NCI-H187 (cell line): ENCODE measurements at places on chromosomes 1 and 21.

DNA sequence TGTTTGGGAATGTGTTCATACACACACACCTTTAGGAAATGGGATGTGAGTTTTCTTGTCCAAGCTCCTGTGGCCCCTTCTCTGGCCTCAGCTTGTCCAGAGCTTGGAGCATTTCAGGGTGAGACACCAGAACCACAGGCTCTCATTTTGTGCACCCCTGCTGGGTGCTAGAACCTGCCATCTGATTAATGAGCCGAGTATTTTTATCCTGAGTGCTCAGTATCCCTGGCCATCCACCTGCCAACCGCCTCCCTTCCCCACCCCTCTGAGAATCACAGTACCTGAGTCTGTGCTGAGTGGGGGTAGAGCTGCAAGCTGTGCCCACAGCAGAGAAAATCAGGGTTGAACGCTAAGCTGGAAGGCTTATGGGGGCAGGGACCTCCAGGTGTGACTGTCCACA is 1.4 kb downstream of the CASQ1 start:
- DNase-seq: no peak

DNA sequence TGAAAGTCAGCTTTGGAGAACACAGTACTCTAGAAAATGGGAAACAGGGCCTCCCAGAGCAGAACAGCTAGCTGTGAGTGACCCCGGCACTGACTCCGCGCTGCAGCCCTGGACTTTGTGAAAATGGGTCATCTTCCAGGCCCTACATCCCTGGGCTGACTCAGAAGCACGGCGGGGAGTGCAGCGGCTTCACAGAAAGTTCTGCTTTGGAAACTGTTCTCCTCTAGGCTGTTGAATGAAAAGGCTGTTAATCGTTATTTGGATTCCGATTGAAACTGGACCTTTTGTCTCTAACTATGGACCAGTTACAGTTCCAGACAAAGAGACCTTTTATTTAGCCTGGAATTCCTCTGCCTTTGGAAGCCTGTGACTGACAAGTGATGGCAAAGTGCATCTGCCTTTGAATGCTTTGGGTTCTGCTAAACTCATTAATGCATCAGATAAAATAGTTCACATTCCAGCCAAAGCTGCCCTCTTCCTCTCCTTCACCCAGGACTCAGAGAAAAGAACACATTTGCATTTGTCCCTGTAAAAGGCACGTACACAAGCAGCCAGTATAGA is 144.9 kb upstream of the HOOK1 start:
- no peak for DNase-seq

DNA sequence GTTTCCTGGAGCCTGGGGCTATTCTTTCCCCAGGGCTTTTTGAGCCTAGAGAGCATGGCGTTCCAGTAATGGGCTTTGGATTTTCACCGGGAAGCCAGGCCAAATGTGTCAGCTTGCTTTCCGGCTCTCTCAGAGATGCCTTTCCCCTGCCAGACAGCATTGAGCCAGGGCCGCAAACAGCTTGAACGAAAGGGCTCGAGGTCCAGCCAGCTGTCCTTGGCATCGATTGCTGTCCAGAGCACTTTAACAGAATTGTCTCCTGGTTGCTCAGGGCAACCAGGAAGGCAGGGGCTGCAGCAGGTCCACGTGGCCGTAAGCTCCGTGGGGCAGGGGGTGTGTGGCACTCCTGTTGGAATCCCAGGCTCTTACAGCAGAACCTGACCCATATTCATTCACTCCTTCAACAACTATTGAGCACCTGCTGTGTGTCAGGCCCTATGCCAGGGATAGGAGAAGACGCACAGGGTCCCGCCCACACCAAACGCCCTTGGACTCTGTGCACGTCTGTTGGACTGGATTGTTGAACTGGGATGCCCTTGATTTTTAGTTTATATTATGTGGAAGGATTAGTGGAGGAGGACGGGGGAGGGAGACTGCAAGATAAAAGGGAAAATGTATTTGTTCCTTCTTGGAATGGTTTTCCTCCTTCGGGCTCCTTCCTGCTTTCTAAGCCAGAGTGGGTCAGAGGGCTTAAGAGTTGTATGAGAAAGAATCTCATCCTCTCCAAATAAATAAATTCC is 38.7 kb upstream of the EFHD2 start:
- DNase-seq: no peak

GRCh38 chr1:77027847-77028246 is 160.6 kb downstream of the ST6GALNAC5 start:
- DNase-seq: no peak

DNA sequence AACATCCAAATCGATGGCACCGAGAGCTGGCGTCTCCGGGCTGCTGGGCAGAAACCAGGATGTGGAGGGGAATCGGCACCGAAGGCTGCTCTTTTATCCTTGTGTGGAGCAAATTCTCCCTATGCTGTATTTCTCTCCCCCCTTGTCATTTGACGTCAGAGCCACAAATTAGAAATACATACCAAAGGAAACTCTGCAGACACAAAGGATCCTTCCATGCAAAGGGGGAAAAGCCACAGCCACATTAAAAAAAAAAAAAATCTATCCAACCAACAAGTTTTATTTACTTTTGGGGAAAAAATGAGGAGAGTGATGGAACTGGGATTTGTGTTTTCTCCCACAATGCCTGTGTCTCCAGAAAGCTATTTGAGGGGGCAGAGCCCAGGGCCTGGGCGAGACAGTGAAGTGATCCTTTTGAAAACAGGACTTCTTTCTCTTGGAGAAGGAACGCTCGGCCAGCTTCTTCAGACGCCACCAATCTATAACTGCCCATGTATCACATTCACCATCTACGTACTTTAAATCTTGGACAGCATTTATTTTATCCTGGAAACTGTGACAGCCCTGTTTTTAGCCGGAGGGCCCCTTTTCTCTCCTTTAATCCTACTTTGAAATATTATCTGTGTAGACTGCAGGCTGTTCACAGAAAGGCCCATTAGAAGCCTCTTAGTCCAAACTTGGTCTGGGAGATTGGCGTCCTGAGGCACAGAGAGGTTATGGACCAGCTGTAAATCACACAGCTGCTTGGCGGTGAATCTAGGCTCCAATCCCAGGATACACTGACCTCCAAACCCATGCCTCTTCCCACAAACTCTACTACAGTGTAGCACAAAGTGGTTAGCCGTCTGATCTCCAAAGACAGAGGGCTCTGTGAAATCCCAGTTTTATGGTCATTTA is 4.5 kb downstream of the KANK4 start:
- no peak for DNase-seq

- no peak for DNase-seq
These were observed 100.2 kb downstream of the DPYD start for GRCh38 chr1:97820470-97821188.

DNA sequence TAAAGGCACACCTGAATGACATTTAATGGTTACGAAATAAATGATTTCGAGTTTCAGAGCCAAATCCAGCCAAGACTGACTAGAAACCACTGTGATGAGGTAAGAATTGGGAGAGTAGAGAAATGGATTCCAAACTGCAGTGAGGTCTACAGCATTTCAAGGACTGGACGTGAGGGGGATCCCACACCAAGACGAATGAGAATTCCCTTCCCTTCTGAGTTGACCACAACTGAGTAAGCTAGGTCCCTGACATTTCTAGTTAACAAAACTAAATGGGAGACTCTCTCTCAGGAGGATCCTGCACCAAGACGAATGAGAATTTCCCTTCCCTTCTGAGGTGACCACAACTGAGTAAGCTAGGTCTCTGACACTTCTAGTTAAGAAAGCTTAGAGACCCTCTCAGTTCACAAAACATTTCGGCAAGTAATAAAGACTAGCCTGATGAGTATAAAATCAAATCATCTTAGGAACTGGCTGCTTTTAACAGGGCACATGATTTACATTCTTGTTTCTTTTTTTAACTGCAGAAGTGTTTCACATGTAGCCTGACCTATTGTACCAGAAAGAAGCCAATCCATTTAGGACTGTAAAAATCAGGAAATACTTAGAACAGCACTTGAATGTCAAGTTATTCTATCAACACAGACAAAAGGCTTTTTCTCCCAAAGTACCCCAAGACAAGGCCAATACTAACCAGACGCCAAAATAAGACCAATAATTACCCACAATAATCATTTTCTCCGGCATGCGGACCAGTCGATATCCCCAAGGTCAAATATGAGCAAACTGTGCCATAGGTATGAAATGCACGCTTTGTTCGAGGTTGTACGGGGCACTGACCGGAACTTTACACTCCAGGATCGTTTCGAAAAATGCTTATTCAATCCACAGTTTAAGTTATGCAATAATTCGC is 1.4 kb upstream of the SPATA1 start:
- no peak for DNase-seq

DNA sequence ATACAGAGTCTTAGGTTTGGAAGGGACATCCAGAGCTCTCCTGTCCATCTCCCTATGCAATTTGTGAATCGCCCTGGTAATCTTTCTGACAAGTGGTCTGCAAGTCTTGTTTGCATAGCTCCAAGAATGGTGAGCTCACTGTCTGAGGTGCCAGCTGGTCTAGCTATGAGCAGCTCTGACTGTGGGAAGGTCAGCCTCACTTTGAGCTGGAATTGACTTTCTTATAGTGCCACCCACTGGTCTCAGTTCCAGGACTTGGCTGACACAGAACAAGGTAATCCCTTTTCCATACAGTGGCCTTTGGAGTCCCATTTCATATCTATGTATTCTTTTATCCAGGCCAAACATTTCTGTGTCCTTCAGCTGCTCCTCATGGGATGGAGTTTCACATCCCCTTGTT is 95.6 kb upstream of the C8B start:
- DNase-seq: no peak

- DNase-seq: no peak
These were observed 2.8 kb downstream of the MYCL start for GRCh38 chr1:39898648-39899603.

DNA sequence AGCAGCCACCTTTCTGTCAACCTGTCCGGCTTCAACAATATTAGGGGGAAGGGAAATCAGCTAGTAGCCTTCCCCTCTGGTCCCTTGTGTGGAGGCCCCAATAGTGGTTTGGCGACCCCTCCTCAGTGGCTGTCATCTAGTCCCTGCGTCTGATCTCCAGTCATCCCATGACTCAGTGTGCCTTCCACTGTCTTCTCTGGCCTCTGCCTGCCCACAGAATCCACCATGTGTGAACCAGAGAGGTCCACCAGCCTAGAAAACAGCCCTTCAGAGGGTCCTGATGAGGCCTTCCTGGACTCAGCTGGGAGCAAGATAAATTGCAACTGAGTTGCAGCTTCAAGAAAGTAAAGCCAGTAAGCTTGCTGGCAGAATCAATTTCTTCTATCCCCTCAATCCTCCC is 3.8 kb upstream of the ATXN7L2 start:
- no peak for DNase-seq

DNA sequence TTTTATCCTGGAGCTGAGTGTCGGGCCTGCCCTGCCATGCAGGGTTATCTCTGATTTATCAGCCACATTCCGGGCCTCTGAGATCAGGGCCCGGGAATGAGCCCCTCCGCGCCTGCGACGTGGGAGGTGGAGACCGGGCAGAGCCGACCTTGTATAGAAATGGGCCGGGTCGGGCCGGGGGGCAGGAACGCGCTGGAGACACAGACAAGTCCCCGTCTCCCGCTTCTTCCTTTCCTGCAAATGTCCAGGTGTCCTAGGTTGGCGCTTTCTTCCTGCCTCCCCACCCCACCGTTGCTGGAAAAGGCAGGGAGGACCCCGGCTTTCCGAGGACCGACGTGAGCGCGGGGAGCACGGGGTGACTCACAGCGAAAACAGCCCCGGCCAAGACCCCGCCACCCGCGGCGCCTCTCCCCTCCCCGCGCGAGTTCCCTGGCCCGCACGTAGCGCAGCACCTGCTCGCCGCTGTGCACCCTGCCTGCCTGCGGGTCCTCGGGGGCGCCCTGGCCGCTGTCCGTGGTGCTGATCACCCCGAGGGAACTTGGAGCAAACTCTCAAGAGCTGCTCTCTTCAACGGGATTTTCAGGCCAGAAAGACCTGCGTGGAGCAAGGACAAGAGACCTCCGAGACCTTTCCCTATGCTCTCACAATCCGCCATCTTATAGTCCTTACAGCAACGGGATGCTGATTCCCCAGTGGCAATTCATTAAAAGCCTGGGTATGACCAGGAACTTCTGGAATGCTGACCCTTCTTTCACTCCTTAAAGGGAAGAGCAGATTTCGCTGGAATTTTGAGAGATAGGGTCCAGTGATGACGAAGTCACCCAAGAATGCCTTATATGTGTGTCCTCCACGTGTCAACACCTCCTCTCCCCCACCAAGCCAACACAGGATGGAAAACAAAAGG is 475 bp upstream of the NPPB start:
- no peak for DNase-seq

- no peak for DNase-seq
These were observed 38.6 kb downstream of the NFIA start for GRCh38 chr1:61120998-61121397.

DNA sequence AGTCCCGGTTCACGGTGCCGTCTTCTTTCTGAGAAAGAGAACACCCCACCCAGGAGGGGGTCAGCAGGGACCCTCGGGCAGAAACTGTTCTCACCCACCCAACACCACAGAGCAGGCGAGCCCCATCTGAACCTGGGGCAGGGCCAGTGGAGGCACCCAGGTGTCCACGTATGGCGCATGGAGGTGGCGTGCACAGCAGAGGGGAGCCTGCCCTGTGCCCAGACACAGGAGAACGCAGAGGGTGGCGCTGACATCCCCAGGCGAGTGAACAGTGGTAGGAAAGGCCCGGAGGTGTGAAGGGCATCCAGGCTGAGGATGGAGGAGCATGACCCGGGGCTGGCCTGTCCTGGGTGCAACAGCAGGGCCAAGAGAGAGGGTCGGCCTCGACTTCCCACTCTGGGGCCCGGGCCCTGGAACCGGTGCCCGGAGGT is 91.1 kb downstream of the STUM start:
- no peak for DNase-seq

DNA sequence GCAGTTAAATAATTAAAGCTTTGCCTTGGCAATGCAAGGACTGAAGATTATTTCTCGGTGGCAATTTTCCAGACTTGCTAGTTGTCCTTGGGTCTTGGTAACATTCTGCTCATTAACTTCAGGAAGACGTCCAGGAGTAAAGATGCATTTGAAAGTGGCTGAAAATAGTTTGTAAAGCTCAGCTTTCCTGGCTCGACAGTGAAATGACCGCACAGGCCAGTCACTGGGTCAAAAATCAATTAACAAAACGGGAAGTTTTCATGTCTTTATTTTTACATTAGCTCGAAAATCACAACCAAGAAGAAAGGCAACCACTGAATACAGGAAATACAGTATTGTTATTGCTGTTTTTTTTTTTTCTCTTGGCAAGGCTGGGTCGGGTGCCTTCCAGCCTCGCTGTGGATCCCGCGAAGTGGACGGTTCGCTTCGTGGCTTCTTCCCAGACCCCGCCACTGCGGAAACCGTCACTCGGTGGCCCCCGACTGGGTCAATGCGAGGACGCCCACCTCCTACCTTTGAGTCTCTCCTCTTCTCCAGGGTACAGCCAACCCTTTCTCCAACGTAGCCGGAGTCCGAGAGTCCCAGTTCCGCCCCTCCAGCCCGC is 479 bp upstream of the SNX7 start:
- DNase-seq: no peak

GRCh38 chr1:65581119-65581518 is 160.7 kb downstream of the LEPR start:
- no peak for DNase-seq
